ENCODE measurements at places on chromosomes 7 and 10.

DNA sequence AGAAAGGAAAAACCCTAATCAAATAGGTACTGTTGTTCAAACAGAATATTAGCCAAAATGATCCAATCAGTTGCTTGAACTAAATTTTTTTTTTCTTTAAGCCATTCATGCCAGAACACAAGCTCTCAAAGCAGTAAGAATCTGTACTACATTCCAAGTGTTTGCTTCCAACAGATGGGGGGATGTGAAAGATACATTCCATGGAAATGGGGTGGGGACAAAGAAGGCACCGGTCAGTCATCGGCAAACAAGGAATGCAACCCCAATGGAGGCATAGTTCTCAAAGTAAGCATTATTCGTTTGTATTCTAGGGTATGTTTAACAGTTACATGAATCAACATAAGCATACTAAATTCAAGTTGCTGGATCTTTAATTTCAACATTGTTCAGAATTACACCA, 32.5 kb downstream of the C10orf143 start:
- no peak for DNase-seq

GRCh38 chr10:15627617-15628196, 92.0 kb downstream of the ITGA8 start:
- DNase-seq = no peak

DNA sequence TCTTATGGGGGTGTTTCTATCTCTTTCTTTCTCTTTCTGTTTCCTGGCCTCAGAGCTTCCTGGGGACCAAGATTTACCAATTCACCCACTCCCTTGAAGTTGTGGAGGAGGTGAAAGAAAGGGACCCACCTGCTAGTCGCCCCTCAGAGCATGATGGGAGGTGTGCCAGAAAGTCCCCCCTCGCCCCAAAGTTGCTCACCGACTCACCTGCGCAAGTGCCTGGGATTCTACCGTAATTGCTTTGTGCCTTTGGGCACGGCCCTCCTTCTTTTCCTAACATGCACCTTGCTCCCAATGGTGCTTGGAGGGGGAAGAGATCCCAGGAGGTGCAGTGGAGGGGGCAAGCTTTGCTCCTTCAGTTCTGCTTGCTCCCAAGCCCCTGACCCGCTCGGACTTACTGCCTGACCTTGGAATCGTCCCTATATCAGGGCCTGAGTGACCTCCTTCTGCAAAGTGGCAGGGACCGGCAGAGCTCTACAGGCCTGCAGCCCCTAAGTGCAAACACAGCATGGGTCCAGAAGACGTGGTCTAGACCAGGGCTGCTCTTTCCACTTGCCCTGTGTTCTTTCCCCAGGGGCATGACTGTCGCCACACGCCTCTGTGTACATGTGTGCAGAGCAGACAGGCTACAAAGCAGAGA, 12.2 kb downstream of the AQP1 start:
- DNase-seq = no peak

GRCh38 chr10:48744587-48744986, 59.9 kb downstream of the WDFY4 start:
- no peak for DNase-seq

DNA sequence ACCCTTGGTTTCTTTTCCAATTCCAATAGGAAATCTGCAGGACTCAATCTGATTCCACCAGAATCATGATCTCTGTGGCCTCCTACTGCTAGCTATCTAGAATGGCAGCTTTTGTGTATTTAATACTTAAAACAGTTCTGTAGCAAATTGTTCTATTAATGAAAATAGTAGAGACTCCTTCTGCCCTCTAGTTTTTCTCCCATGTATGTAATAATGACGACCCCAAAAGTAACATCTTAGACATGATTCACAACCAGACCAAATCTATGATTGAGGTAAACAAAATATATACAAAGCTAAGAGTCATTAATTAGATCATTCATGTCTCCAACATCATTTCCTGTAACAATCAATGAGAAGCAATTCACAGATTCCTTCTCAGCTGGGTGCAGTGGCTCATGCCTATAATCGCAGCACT, 259.1 kb upstream of the MKLN1 start:
- DNase-seq = no peak
